Fibroblast of skin of right biceps (primary cell): ENCODE measurements at places on chromosomes 3 and 15.

GRCh38 chr15:38401701-38402100 lies 52.2 kb upstream of the FAM98B start:
- peak; percentile 28 for DNase-seq

GRCh38 chr3:107522510-107523288 lies at the start of gene BBX:
Gene BBX (plus strand): TSS chr3:107522962. CDS start chr3:107710461, 187,499 bp downstream.
- peak; percentile 98 for DNase-seq

- no peak for DNase-seq
These were observed 15.9 kb downstream of the ADCY5 start for GRCh38 chr3:123432832-123433523.

GRCh38 chr15:70095408-70096214 lies 2.1 kb downstream of the TLE3 start:
- peak; percentile 39 for DNase-seq

- DNase-seq, result peak; percentile 7
These were observed 537.3 kb upstream of the NR2F2 start for GRCh38 chr15:95793231-95793630.

GRCh38 chr3:69250014-69250413 lies 127.6 kb upstream of the LMOD3 start:
- DNase-seq, result peak; percentile 53

GRCh38 chr15:31887246-31887645 lies 143.1 kb upstream of the CHRNA7 start:
- no peak for DNase-seq

- DNase-seq, result no peak
These were observed 319.3 kb upstream of the SATB1 start for GRCh38 chr3:18744472-18744871.

DNA sequence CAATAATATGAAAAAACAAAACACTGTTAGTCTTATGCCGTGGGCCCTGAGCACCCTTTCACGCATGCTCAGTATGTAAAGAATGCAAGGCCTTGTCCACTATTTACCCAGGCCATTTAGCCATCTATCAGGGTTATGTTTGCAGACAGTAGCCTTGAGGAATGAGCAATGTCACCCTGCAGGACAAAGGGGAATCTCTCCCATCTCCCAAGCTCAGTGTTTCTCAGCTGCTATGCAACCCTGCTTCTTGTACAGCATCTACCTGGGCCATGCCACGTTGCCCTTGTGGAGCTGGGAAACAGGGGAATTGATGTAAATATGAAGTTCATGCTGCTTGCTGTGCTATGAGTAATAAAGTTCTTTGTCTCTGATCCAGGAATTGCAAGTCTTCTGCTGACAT lies 51.5 kb upstream of the SLCO2A1 start:
- no peak for DNase-seq

- DNase-seq, result no peak
These were observed 44.6 kb downstream of the BHLHE40 start for GRCh38 chr3:5023777-5024346.

- DNase-seq, result no peak
These were observed 183.6 kb downstream of the XXYLT1 start for GRCh38 chr3:195087328-195087727.

- DNase-seq, result peak; percentile 10
These were observed 24.9 kb downstream of the PRR23E start for GRCh38 chr3:127217596-127218453.

- DNase-seq, result no peak
These were observed 217.8 kb downstream of the CHST2 start for GRCh38 chr3:143337387-143337786.

DNA sequence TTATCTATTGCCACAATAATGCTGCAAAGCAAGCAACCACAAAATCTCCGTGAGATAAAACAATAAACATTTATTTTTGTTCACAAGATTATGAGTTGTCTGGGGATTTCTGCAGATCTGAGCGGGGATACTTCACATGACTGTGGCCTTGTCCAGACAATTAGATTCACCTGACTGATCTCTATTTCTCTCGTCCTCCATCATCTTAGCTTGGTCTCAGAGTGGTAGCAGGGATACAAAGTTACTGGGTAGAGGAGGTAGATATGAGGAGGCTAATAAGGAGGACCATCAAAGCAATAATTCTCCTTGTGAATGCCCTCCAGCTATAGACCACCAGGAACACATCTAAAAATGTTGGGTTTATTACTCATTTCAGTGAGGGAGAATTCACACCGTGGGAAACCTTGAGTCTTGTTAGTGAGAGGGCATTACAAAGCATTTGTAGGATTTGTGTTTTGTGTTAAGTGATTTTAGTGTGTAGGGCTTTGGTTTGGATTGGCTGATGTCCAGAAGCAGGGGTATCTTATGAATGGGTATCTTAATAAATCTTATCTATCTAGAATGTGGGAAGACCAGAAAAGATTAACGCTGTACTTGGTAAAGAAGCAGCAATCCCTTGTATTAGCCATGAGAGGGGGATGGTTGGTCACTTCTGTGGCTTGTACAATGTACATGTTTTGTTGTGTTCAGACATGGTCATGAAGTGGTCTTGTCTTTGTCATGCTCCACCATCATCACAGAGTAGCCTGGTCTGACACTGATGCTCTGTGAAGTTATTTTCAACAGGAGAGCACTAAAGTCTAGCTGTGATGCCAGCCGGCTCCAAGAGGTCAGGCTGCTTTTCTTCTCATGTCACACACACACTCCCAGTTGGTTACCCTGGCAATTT lies 287.6 kb upstream of the STT3B start:
- no peak for DNase-seq
